ENCODE measurements at places on chromosomes 2 and 18. TPM values are rescaled to one million over a fixed set of nuclear protein-coding genes. Genes with fewer than 3 reads are reported as not detected.

GRCh38 chr2:182911813-182912517 is 45.5 kb upstream of the FRZB start:
- DNase-seq, result no peak

DNA sequence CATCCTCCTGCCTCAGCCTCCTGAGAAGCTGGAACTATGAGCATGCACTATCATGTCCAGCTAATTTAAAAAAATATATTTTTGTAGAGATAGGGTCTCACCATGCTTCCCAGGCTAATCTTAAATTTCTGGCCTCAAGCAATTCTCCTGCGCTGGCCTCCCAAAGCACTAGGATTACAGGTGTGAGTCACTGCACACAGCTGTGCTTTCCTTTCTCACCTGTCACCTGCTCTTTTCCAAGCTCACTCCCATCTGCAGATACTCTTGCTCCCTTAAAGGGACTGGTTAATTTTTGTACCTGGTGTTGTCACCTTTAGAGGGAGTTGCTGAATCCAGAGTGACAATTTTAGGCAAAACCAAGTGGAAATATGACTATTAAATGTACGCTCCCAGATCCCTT is 178.2 kb downstream of the LOXHD1 start:
- DNase-seq, result no peak

Gene ZNF804A
- total RNA-seq, result 0.42 TPM

DNA sequence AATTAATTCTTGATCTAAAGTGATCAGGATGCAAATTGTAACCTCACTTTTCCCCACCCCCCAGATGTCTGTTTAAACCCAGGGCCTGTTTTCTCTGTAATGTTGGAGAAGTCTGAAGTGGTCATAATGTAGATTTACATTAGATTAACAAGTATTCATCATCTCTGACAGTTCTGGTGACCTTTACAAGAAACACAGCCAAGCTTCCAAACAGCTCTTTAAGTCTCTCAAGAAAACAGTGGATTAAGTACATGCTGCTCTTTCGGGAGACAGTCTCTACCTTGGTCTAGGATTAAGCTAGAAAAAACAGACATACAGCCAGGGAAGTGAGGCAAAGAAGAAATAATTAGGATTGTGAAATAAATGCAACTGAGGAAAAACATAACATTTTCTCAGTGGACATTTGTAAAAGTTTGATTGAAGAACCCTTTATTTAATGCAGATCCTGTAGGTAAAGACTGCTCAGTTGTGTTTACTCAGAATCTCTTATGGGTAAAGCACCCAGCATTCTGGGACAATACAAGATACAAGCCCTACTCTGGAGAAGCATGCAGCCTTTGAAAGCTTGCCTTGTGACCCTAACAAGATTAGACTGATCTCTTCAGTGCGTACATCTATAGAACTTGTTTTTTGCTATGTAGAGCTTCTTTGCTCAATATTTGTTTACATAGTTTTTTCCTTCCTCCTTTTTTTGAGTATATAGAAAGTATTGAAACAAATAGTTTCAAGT is 203.9 kb downstream of the PHLPP1 start:
- DNase-seq, result no peak

- no peak for DNase-seq
Observed at GRCh38 chr2:99420031-99420430, 69.8 kb downstream of the REV1 start.

Gene UBE2E3
- 131 TPM for total RNA-seq

Gene SH3RF3
- 7.4 TPM for total RNA-seq

DNA sequence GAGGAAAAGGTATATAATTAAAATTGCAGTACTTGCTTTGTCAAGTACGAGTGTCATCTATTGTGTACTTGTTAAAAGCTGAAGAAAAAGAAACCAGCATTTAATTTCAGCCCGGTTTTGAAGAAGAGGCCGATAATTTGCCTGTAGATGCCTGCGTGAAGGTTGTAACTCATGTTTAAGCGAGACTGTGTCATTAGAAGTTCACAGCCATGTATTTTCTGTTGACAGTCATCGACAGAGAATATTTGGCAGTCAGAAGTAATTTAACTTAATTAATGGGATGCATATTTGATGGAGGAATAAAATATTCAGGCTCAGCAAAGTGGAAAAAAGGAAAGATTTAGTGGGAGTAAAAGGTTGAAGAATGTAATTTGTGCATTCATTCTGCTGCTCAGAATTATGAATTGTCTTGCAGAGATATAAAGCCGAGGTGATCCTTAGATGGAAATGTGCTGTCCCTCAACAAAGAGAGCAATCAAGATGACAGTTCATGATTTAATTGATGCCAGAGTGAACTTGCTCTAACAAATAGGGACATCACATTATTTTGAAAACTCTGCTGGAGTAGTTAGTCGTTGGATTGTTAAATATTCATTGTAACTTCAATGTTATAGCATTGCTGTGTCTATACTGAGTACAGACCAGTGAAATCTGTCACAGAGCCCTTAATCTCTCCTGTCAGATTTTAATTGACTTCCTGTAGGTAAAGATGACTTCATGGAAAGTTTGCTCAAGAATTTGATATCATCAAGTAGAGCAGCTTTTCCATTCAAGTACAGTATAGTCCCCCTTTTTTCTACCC is 53.9 kb downstream of the ZNF407 start:
- no peak for DNase-seq

GRCh38 chr2:226466589-226466988 is 333.0 kb downstream of the IRS1 start:
- no peak for DNase-seq

Gene RRM2
- 0.59 TPM for total RNA-seq

DNA sequence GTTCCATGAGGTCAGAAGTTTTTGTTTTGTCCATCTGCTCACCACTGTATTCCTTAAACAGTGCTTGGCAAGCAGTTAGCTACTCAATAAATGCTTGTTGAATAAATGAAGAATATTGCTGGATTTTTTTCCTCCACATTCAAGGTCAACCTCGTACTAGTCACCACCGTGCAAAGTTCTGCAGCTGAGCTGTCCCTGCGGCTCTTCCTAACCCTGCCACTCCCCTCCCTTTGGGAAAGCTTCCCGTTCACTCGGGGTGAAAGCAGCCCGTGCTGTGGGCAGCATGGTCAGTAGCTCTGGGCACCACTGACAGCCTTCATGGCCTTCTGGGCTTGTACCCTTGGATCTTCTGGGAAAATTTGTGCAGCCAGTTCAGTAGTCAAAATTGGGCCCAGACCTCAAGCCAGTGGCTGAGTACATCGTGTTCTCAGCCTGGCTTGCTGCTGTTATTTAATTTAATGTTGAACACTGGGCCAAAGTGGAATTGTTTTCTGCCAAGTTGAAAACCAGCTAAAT is 469.3 kb upstream of the RAB12 start:
- DNase-seq, result peak; percentile 59

Data from tibial nerve (tissue), 4 donors.